ENCODE measurements at places on chromosomes 12 and 14.

DNA sequence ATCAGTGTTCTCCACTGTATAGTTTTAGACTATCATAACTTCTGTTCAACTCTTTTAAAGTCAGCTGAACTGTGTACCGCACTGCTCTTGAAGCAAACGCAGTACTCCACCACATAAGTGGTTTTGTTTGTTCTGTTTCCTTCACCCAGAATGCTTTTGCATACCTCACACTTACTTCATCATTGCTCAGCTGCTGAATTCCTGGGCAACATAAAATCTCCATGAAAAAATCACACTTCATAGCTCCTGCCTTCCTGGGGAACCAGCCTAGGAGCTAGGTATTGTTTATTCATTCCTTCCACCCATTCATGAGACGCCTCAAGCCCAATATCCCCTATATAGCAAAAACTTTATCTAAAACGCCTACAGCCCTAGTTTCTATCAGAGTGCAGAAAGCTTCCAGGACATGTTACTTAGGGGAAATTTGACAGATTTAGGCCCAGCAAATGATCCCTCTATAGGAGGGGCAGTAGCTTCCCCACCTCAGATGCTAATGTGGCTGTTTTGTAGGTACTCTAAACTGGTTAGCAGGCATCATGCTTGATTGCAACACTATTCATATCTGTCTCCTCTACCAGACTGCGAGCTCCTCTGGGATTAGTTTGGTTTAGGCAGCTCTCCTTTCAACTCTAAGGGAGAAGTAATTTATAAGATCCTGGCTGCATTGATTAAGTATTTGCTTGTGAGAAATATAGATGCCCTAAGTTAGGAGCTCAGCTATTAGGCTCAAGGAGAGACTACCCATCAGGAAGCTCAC lies 44.5 kb downstream of the LRRC9 start:
- DNase-seq, result no peak

DNA sequence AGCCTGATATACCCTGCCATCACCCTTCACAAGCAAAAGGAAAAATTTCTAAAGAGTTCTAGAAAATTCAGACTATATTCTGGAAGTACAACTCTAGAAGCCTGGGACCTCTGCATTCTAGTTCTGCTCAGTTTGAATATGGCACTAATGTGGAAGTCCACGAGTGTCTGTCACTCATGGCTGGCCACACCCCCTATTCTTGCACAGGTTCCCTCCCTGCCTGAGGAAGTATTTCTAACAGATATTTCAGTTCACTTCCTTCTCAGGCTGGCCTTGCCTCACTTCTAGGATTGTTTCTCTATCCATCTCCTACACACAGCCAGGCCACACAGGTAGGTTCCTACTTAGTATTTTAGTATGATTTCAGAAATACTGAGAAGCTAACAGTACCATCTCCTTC lies 67.4 kb downstream of the PHLDA1 start:
- no peak for DNase-seq

- DNase-seq, result no peak
These were observed 174.0 kb downstream of the DIO2 start for GRCh38 chr14:80037349-80037748.

DNA sequence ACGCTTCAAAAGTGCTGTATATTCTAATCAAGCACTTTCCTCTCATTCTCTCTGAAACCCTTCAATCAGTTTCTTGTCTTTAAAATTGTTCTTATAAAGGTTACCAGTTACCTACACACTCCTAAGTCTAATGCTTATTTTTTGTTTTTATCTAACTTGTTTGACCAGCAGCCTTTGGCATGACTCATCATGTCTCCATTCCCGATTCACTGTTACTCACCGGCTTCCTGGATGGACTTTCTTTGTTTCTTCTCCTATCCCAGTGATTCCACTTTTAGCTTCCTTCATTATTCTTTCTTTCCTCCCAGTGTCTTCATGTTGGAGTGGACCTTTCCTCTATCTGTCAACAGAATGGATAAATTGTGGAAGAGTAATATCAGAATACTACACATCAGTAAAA lies 368.6 kb upstream of the CCDC196 start:
- DNase-seq, result no peak

GRCh38 chr12:88113871-88114270 lies 28.0 kb downstream of the CEP290 start:
- DNase-seq, result no peak

- DNase-seq, result no peak
These were observed 9.1 kb downstream of the CEP170B start for GRCh38 chr14:104874110-104874531.

GRCh38 chr12:33253178-33253577 lies 186.4 kb downstream of the SYT10 start:
- no peak for DNase-seq

DNA sequence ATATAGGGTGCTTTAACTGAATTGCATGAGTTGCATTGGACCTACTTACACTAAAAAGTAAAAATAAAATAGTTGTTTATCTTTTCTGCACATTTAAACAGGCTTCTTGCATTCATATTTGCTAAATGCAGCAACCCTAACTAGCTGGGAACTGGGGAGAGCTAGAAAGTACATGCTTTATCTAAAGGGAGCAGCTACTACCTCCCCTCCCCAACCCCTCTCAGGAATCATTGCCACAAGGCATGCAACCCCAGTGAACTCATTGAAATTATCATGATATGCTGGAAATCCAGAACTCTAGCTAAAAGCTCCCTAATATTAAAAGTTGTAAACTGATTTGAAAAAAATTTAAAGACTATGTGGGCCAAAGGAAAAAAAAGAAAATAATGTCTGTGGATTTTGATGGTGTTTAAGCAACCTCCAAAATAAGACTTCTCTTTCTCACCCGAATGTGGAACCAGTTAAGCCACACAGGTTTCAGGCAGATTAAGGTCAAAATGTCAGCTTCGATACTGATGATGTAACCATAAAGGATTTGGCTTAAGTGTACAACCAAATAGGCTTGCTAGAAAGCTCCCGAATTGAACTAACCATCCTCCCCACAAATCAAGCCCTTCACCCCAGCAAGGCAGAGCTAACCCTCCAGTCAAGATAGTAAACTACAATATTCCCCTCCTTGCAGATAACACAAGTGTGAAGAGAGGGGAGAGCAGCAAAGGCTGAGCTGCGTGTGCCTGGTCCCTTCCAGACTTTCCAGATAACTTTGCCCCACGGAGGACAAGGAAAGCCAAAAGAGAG lies 13.8 kb upstream of the POC1B start:
- DNase-seq, result no peak

DNA sequence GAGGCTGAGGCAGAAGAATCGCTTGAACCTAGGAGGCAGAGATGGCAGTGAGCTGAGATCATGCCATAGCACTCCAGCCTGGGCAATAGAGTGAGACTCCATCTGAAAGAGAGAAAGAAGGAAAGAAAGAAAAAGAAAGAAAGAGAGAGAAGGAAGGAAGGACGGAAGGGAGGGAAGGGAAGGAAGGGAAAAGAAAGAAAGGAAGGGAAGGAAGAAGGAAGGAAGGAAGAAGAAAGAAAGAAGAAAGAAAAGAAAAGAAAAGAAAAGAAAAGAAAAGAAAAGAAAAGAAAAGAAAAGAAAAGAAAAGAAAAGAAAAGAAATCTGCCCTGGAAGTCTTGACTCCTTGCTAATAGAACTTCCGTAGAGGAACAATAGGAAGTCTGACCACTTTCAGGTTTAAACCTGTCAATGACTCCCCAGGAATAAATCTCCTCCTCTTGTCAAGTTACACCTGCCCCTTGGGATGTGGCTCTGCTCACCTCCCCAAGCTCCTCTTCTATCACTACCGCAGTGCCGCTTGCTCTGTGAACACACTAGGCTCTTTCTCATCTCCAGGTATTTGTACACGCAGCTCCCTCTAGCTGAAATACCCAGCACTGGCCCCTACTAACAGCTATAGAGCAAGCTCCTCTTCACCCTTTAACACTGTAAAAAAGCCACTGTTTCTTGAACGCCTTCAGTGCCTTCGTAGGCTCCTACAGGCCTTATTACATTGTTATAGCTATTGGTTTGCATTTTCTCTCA lies 773.1 kb upstream of the TBX3 start:
- no peak for DNase-seq

DNA sequence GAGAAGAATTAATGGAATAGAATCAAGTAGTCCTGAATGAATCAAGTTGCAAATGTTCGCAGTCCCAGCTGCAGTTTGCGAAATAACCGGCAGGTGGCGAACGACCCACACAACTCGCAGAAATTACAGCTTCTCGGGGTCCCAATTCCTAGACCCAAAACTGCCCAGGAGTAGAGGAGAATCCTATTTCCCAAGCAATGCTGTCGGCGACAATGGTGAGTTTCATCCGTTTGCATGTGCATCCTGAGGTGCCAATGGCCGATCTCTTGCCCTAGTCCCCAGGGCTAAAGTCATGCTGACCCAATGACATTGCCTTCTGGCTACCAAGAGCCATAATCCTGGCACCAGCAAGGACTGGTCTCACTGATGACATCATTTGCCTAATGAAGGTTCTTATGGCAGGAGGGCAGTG lies 8.5 kb upstream of the ASCL1 start:
- DNase-seq, result no peak

DNA sequence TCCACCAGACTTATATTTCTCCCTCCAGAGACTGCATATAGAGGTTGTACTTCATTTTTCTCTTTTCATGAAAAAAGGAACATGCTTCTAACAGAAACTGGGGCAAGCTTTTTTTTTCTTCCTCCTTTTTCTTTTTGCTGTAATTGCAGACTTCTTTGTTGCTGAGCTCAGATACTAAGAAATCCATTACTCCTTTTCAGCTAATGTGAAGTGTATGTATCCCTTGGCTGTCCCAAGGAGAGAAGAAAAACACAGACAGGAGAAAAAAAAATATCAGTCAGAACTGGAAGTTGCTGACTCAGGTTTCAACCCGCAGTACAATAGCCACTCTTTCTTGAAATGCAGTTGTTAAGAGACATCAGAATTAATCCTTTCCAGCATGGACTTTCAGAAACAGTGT lies 1248.4 kb downstream of the LRFN5 start:
- DNase-seq, result no peak

- no peak for DNase-seq
These were observed 201.2 kb downstream of the DAD1 start for GRCh38 chr14:22387776-22388241.

GRCh38 chr12:53626702-53627169 lies 554 bp upstream of the ATF7 start:
- DNase-seq, result no peak

GRCh38 chr12:127351481-127352010 lies 915.4 kb upstream of the TMEM132C start:
- DNase-seq, result no peak

DNA sequence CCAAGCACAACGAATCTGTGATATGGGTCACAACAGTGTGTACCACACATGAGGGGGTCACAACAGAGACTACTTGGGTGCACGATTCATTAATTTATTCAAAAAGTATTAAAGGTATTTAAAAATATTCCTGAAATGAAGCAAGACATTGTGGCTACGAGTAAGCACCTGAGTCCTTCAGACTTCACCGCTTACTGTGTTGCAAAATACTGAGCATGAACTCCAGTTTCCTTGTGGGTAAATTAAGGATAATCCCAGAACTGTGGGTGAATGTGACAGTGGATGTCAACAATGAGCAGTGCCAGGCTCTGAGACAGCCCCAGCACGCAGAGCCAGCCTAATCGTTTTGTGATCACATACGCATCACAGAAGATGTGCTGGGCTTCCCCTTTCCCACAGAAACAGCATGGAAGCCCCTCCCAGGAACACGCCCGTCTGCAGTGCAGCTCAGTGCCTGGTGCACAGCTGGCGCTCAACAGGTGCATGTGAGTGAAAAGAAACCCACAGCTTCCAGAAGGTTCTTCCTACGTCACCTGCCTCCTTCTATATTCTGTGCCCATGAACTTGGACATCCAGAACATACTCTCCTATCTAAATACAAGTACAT lies 29.1 kb downstream of the CDC42BPB start:
- no peak for DNase-seq

DNA sequence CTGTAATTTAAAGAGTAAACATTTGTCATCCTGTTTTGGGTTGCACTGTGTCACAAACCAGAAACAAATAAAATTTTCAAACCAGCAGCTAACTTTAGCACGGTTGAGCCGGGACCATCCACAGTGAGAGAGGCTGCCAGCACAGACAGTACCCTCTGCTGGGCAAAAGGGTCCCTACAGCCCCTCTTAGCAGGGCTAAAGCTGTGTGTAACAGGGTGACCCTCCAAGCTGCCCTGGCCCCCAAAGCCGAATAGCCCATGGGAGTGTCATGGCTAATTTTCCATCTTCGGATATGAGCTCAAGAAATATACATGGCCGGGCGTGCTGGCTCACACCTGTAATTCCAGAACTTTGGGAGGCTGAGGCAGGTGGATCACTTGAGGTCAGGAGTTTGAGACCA lies 157.1 kb upstream of the GRIN2B start:
- no peak for DNase-seq

DNA sequence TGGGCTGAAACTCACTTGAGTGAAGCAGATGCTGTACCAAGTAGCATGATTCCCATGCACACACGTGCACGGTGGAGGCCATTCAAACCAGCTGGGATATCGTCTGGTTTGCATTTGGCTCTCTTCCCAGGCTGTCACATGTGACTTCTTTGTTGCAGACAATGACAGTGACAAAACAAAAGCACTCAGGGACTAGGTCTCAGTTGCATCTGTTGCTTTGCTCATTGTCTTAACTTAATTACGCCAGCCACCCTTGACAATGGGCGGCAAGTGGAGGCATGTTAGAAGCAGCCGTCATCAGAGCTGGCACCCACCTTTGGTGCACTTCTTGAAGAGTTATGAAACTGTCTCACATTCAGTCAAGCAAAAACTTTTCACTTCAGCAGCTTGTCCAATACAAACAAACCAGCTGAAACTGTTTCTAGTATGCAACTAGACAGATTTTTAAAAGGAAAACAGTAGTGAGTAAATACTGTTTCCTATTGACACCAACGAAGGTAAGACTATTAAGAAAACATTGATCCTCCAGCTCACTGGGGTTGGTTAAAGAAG lies 74.3 kb downstream of the IGF1 start:
- DNase-seq, result no peak

DNA sequence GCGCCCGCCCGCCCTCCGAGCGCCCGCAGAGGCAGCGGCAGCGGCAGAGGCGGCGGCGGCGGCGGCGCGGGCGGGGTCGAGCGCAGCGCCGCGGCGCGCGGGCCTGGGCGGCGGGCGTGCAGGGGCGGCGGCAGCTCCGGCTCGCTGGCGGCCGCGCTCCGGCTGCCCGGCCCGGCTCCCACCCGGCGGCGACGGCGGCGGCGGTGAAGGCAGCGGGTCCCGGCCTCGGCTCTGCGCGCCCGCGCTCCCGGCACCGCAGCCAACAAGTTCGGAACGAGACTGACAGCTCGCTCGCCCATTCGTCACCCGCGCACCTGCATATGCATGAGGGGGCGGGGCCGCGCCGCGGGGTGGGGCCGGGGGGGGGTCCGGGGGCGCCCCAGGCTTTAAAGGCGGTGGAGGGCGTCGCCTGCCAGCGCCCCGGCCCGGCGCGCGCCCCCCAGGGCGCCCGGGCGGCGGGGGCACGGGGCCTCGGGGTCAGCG lies at the start of gene JAG2:
Gene JAG2, minus strand, starts transcription at position 281 of the 483 bp plus-strand sequence. CDS start 356 bp downstream, outside the sequence.
- no peak for DNase-seq

Measured in BJ (cell line).